A375 (cell line): ENCODE measurements at places on chromosomes 7 and 10. TPM values are rescaled to one million over a fixed set of nuclear protein-coding genes. Genes with fewer than 3 reads are reported as not detected.

The CYTH3 gene
- total RNA-seq: 30.8 and 33.5 TPM in 2 replicates

The CDK1 gene
- 64.7 and 69.5 TPM in 2 replicates for total RNA-seq

The MMP21 gene
- total RNA-seq: 0.19 TPM in 1 of 2 replicates, not detected in the other

The ZKSCAN5 gene
- 10.8 and 12.2 TPM in 2 replicates for total RNA-seq

The MRPS17 gene
- total RNA-seq: 18.1 and 20.4 TPM in 2 replicates

The EVX1 gene
- total RNA-seq: not detected in 2 replicates

The BTBD16 gene
- total RNA-seq: 0.11 TPM in 1 of 2 replicates, not detected in the other

The MYPN gene
- total RNA-seq: 0.08 and 0.50 TPM in 2 replicates

The MLXIPL gene
- total RNA-seq: 0.05 and 0.26 TPM in 2 replicates

The LRRC61 gene
- total RNA-seq: not detected in 2 replicates

The ELMO1 gene
- total RNA-seq: 27.4 and 31.5 TPM in 2 replicates

The SPDYE2 gene
- total RNA-seq: not detected in 2 replicates

The SDK1 gene
- total RNA-seq: 3.5 and 5.0 TPM in 2 replicates

The RTKN2 gene
- 1.5 and 1.9 TPM in 2 replicates for total RNA-seq

The FAM237B gene
- total RNA-seq: not detected in 2 replicates

The INA gene
- not detected in 2 replicates for total RNA-seq

The ZNF511 gene
- 55.6 and 66.6 TPM in 2 replicates for total RNA-seq

The AMPH gene
- total RNA-seq: 0.42 and 1.1 TPM in 2 replicates

The CYP3A7 gene
- total RNA-seq: not detected in 2 replicates

The NRG3 gene
- total RNA-seq: 0.08 and 0.16 TPM in 2 replicates

The MEST gene
- 2.6 and 3.6 TPM in 2 replicates for total RNA-seq

The ABCB1 gene
- total RNA-seq: 5.8 and 8.6 TPM in 2 replicates

The CRYGN gene
- not detected in 2 replicates for total RNA-seq

The SLC16A12 gene
- 0.05 TPM in 1 of 2 replicates, not detected in the other for total RNA-seq

The UTF1 gene
- not detected in 2 replicates for total RNA-seq

The EBLN1 gene
- not detected in 2 replicates for total RNA-seq
